ENCODE measurements at places on chromosomes 12 and 14.

DNA sequence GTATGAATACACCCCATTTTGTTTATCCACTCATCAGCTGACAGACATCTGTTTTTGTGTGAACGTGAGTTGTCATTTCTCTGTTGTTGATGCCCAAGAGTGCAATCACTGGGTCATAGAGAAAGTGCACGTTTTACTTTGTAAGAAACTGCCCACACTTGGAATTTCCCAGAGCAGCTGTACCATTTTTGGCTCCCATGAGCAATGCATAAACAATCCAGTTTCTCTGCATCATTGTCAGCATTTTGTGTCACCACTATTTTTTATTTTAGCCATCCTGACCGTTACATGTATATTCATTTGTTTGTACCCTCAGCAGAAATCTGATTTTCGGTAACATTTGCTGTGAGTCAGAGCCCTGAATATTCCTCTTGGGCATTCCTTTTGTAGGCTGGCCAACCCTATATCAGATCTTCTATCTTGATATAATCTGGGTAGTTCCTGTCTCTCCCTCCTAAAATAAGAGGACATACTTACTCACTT lies 62.7 kb downstream of the RBM19 start:
- DNase-seq = no peak

DNA sequence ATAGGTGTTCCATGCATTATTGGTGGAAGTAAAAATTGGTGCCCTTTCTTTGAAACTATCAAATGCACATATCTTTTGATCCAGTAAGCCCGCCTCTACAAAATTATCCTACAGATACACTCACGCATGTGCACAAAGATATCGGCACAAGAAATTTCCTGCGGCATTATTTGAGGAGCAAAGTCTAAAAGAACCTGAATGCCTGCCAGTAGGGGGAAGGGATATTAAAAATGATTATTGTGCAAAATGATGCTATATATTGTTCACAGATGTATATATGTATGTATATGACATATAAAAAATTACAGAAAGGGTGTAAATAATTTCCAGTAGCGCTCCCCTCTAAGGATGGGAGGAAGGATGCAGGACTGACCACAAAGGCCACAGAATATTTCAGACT lies 24.7 kb upstream of the ADIPOR2 start:
- DNase-seq = no peak

DNA sequence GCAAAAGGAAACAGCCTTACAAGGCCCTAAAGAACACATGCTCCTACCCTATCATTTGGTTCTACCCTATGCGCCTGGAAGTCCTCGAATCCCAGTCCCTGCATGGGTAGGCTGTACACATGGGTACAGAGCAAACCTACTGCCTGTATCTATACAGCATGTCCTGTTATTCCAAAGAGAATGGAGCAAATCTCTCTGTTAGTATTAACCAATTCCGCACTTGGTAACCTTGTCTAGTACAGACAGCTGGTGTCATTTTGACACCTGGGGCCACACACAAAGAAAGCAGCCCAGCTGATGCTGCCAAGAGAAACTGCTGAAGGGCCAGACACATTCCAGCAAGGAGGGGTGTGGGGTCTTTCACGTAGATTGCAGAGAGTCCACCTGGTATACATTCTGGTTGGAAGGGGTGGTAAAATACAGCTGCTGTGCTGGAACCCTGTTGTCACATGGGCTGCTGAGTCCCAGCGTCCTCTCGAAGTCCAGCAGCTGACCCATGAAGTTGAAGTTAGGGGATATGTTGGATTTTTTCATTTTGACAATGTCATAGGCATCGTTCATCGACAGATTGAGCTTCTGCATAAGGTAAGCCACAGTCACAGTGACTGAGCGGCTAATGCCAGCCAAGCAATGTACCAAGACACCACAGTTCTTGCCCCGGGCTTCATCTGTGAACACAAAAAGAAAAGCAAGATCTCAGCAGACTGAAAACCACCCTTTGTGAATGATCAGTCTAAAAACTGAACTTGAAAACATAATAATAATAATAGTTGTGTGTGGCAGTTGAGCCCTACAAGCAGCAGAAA lies 3.2 kb downstream of the DUSP6 start:
- DNase-seq = no peak

GRCh38 chr14:104781271-104782077 lies 14.1 kb downstream of the AKT1 start:
- no peak for DNase-seq

GRCh38 chr12:6529291-6529737 lies 5.0 kb upstream of the GAPDH start:
- no peak for DNase-seq

DNA sequence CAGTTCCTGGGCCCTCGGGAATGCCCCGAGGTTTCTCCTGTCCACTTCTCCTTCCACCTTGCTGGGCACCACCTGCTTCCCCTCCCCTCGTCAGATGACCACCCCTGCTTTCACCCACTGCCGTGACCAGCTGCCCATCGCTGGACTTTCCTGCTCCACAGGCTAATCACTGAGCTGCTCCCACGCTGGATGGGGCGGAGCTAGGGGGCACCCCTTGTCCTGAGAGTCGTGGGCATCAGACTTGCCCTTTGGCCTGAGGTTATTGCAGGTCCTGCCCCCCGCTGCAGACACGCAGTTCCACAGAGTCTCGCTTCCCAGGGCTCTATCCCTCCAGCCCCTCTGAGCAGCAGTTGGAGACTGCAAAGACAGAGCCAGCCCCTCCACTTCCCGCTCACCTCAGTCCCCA lies 427 bp downstream of the SLC6A12 start:
- DNase-seq = no peak

- DNase-seq = no peak
Observed at GRCh38 chr14:70188322-70188658, 461 bp downstream of the SLC8A3 start.

DNA sequence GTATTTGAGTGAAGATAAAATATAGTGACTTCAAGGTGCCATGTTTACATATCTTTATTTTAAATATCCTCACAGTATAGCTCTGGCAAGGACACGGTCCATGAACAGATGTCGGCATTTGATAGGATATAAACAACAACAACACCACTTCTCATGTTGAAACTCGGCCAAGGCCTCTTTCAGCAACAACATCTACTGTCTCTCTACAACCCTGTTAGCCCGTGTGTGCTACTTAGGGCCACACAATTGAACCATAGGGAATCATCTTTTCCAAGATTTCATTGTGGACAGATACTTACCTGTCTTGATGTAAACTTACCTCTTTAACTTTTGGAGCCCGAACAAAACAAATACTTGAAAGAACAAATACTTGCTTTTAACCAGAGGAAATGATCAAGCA lies 168.7 kb upstream of the SSTR1 start:
- DNase-seq = no peak

- DNase-seq = no peak
Observed at GRCh38 chr14:89067293-89067972, 243.0 kb downstream of the TTC8 start.

DNA sequence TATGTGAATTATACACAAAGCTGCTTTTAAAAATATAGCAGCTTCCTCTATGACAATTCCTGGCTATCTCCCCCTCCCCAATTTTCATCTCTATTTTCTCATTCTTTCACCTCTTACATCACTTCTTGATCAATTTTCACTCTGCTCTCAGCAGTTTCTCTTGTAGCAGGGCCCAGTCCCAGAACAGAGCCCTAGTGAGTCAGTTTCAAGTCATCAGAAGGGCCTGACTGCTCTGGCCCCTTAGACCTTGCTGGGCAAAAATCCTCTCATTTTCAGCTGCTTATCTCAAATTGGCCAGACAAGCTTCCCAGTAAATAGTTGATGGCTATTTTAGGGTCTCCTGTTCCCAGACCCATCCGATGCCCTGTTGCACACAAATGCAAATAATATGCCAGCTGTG lies 101.4 kb downstream of the TTC7B start:
- no peak for DNase-seq

- DNase-seq = no peak
Observed at GRCh38 chr14:63766611-63767010, 38.7 kb upstream of the SGPP1 start.

- no peak for DNase-seq
Observed at GRCh38 chr12:89476232-89476631, 48.4 kb downstream of the GALNT4 start.

DNA sequence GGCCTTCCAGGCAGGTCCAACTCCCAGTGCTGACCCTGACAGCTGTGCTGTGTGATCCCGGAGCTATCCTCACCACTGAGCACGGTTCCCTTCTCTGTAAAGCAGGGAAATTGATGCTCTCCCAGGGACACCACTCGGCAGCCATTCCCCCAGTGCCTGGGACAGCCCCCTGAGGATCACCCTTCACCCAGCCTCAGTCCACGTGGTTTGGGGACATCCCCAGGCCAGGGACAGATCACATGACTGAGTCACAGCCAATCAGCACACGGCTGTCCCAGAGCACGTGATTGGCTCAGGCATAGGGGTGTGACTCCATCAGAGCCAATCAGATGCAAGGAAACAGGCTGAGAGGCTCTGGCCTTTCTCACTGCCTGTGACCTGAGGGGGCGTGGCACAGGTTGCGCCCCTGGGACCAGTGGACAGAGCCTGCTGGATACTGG lies 68.8 kb upstream of the SFSWAP start:
- no peak for DNase-seq

DNA sequence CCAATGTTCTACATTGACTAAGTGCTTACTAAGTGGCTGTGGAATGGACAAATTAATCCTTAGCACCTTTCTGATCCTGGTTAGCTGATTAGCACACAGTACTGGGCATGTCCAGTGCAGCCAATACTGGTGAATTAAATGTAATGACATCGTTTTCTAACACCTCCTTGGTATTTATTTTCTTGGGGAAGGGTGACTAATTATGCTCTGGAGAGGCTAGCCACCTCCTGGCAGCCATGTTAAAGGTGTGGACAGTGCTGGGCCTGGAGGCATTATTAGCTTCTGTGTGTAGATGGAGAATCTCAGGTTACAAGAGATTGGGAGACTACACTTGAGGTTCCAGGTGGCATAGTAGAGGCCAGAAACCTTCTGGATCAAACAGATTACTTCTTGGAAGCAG lies 230.9 kb upstream of the DDHD1 start:
- DNase-seq = no peak

- no peak for DNase-seq
Observed at GRCh38 chr12:19150273-19150900, 20.9 kb downstream of the PLEKHA5 start.

DNA sequence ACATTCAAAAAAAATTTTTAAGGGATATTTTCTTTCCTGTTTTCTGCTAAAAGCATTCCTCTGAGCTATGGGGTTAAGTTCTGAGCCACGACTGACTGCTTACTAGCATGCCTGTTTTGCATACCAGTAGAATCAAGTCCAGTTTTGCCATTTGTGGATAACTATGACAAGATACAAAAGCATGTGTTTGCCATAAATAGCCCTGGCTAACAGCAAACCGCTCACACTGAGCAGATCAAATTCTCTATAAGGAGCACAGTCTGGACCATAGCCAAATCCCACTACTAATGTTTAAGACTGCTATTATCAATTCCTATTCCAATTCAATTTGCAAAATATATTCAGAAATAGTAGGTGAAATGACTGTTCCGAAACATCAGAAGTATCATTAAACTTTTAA lies 3.2 kb downstream of the CFL2 start:
- DNase-seq = no peak

DNA sequence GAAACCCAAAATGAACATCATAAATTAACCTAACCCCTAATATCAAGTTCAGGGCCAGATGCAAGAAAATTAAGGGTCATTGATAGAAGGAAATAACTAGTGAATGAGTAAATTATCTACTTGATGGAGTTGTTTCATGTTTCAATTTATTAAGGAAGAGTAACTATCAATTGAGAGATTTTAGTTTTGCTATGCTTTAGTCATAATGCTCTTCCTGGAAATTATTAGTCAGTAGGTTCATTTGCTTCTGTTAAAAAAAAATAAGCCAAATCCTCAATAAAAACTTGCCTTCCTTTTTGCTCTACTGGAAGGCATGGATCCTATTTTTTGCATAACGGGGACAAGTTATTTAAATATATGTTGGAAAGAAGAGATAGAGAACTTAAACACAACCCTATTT lies 59.0 kb upstream of the HIF1A start:
- DNase-seq = no peak

GRCh38 chr12:47286676-47287075 lies 206.9 kb upstream of the AMIGO2 start:
- DNase-seq = no peak

GRCh38 chr12:22536346-22536945 lies 7.9 kb downstream of the C2CD5 start:
- no peak for DNase-seq

DNA sequence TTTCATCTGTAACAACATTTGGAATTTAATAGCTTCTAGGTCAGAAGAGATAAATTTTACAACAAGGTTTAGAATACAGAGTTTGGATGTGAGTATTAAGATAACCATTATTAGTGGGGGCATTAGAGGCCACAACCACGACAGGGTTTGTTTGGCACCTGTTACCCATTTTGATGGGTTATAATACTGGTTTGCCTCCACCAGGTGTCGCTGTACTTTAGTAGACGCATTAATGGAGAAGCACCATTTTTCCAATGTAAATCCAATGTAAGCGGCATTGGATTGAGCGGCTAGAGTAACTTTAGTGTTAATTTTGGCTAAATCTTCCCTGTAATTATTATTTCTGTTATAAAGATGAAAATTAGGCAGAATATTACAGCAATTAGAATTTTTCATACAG lies 136.2 kb downstream of the SLCO1B3 start:
- DNase-seq = no peak

- DNase-seq = no peak
Observed at GRCh38 chr12:52356031-52356761, 11.1 kb downstream of the KRT85 start.

DNA sequence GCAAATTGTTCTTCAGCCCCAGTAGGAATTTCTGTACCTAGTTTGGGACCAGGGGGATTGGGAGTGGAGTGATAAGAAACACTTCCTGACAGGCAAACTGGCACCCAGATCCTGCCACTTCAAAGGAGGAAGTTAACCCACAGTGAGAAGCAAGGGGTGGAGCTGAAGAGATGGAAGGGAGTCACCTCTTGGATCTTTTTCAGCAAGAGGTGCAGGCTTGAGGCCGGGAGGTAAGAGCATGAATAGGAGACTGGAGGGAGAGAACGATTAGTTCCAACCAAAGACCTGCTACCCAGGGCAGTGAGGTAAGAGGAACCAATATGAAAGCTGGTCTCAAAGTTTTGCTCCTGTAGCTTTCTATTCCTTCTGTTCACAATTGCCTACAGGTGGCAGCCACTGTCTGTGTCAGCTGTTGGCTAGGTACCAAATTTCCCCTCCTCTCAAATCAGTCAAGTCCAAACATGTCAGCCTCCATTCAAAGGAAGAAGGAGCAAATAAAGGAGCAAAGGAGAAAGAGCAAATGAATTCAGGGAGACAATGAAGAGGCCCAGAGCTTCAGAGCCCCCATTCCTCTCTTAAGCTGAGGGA lies 14.9 kb upstream of the TAC3 start:
- peak; percentile 7 for DNase-seq

GRCh38 chr12:23564451-23565152 lies 384.9 kb downstream of the SOX5 start:
- DNase-seq = no peak
